ENCODE measurements at places on chromosomes 12 and 14.

GRCh38 chr14:72499746-72500145 is 394.2 kb downstream of the DPF3 start:
- no peak for DNase-seq

- DNase-seq = no peak
Measured at GRCh38 chr12:104721039-104721405, 237.1 kb downstream of the SLC41A2 start.

DNA sequence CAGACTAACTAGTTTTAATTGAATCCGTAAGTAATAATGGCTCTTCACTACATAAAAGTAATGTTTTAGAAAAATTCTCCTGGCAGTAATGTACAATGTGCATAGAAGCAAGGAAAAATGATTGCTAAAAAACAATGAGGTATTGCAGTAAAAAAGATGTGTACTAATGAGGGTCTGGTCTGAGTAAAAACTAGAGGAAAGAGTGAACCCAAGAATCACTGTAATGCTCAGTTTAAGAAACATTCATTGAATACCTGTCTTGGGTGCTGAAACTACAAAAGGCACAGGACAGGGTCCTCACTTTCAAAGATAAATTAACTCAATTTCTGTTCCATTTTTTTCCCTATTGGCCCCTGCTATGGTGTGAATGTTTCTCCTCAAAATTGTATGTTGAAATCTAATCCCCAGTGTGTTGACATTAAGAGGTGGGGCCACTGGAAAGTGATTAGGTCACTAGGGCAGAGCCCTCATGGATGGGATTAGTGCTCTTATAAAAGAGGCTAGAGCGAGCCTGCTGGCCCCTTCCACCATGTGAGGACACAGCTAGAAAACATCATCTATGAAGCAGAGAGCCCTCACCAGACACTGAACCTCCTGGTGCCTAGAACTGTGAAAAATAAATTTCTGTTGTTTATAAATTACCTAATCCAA is 51.6 kb downstream of the RPS6KA5 start:
- no peak for DNase-seq

- DNase-seq = no peak
Measured at GRCh38 chr14:90607141-90607540, 209.1 kb downstream of the TTC7B start.

DNA sequence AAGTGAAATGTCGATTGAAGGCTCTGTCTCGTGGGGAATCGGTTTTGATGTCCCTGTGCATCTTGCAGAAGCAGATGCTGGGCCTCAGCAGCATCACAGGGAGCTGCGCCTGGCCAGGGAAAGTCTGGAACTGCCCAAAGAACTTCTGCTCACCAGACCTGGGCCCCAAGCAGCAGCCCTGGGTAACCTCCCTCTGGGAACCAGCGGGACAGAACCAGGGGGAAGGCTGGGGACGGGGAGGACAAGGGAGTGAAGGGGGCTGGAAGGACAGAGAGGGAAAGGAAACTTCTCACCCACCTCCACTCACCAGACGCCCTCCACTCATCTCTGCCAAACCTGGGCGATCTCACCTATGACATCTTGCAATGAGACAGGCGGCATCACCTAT is 26.8 kb upstream of the C14orf180 start:
- no peak for DNase-seq

DNA sequence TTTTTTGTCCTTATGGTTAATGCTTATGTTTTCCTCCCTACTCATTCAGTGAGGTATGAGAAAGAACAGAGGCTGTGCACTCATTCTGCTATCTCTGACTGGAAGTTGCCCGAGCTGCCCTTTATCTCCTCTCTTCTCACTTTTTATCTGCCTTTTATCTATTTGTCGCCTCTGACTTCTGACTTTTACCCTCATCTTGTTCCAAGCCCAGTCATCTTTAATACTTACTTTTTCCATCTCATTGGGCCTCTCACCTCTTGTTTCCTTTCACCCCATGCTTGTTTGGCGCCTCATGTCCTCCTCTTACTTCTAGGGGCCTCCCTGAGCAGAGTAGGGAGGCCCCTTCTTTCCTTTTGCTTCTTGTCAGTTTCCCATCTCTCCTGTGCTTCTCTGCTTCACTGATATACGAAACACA is 50.7 kb downstream of the DIP2B start:
- DNase-seq = no peak

DNA sequence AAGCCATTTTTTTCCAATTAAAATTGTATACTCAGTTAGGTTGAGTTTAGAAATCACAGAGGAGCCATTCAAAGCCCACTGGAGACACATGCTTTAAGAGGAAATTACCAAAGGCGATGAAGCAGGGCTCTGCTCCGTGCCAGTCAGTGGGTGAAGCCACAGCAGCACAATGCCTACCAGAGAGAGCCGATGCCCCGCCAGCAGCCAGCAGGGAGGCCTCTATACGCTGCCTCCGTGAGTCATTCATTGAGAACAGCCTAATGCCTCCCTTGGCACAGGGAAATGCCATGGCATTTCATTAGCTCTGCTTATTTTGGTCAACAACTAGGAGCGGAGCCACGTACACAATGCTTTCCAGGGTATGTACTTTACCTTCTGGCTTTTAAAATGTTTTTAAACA is 197.8 kb upstream of the FRMD6 start:
- no peak for DNase-seq
